ENCODE measurements at places on chromosomes 16 and 17.

- no peak for DNase-seq
These were observed at the start of gene TMC7 for GRCh38 chr16:18983565-18984434. Gene TMC7 (plus strand): TSS chr16:18983934. CDS start chr16:18984064, 130 bp downstream.

GRCh38 chr17:36673637-36674277 is 72.4 kb downstream of the MRM1 start:
- DNase-seq, result no peak

GRCh38 chr17:6177941-6178694 is 107.9 kb downstream of the WSCD1 start:
- DNase-seq, result no peak

GRCh38 chr17:18981642-18982424 is 22.7 kb downstream of the FAM83G start:
- DNase-seq, result no peak

DNA sequence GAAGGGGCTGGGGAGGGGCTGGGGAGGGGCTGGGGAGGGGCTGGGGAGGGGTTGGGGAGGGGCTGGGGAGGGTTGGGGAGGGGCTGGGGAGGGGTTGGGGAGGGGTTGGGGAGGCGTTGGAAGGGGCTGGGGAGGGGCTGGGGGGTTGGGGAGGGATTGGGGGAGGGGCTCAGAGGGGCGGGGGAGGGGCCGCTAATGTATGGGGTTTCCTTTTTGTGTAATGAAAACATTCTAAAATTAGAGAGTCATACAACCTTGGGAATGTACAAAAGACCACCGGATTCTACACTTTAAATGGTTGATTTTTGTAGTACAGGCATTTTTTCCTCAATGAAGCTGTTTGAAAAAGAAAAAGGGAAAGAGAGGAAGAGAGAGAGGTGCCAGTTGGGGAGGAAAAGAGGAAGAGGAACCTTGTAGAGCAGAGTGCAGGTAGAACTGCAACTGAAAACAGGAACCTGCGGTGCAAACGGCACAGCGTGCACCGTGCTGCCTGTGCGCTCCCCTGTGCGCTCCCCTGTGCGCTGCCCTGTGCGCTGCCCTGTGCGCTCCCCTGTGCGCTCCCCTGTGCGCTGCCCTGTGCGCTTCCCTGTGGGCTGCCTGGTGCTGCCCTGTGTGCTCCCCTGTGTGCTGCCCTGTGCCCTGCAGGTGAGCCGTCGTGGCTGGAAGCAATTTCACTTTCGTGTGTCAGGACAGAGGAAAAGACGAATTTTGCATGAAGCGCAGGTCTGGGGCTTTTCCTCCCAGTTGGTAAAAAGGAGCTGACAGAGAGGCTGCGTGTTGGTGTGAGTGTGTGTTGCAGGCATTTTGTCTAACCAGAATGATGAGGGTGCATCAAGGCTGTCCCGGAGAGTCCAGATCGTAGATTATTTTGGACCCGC is 40.8 kb downstream of the METRNL start:
- no peak for DNase-seq

DNA sequence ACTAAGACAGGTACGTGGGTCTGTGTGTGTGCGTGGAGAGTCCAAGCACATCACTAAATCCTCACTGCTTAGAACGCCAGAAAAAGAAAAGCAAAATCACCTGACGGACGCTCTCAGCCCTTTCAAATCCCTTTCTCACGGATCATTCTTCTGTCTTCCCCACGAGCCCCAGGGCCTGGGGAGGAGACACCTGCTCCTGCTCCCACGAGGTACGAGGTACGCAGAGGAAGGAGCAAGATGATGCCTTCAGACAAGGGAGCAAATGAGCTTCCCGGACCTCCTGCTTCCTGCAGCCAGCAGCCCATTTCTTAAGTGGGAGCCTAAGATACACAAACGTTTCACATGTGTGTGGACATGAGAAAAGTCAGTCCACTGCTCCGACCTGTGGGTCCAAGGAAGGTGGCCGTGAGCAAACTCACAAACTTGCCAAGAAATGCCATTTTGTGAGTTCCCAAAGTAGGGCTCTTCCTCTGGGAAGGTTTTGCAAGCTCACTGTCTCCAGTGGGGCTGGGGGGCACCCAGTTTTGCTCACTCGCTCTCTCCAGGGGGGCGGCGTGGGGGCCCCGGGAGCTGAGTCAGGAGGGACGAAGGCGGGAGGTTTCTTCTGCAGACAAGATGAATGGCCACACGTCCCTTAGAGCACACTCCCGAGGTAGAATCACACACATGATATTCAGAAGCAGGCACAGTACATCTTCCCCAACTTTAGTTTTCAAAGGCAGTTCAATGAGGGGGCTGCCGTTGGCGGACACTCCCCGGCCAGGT is 68.1 kb downstream of the MRM3 start:
- no peak for DNase-seq

DNA sequence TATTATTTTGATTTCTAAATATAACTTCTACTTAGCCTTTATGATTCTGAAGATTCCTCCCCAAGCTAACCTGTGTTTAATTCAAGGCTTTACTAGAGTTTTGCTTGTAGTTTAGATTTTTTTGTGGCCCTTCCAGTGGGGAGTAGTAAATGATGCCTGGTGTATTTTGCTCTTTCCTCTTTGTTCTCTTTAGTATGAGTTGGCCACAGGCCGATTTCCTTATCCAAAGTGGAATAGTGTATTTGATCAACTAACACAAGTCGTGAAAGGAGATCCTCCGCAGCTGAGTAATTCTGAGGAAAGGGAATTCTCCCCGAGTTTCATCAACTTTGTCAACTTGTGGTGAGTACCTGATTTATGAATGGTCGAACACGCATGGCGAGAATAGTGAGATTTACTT is 108.3 kb downstream of the MAP2K4 start:
- DNase-seq, result no peak

DNA sequence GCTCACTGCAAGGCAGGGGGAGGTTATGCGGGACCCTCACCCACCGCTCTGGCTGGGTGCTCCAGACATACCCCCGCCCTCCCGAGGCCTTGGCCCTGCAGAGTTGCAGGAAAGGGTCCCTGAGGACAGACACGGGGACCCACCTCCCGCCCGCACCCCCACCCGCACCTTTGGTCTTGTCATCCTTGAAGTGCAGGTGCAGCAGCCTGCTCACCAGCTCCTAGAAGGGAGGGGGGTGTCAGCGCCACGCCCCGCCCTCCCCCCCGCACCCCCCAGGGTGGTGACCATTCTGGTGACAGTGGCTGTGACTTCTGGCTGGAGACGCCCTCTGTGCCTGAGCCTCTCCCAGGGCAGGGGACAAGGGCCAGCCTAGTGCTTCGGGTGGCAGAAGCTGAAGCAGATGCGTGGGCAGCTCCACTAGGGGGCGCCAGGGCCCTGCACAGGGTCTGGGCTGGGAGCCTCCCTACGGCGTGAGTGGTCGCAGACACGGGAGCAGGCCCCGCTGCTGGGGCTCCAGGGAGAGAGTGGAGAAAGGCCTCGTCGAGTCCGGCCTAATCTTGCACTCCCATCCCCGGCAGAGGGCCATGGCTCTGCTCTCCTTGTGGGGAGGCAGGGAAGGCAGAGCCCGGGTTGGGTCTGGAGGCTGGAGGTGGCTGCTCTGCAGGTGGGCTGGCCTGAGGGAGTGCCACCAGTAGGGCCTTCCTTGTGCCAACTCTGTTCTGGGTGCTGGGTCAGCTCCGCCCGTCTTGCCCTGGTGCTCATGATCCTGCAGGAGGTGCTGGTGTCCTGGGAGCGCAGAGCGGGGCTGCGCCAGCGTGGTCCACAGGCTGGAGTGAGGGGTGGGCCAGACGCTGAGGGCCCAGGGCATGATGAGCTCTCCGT is 2.7 kb downstream of the CENPX start:
- peak; percentile 48 for DNase-seq

All from T-helper 1 cell (primary cell).